Activated T-cell treated with anti-CD3 and anti-CD28 coated beads for 4 hours (primary cell): ENCODE measurements at places on chromosomes 4 and X.

- no peak for DNase-seq
Observed at GRCh38 chrX:155767876-155768769, 113.0 kb upstream of the VAMP7 start.

GRCh38 chr4:169131556-169132208, 121.6 kb upstream of the CBR4 start:
- DNase-seq: no peak

DNA sequence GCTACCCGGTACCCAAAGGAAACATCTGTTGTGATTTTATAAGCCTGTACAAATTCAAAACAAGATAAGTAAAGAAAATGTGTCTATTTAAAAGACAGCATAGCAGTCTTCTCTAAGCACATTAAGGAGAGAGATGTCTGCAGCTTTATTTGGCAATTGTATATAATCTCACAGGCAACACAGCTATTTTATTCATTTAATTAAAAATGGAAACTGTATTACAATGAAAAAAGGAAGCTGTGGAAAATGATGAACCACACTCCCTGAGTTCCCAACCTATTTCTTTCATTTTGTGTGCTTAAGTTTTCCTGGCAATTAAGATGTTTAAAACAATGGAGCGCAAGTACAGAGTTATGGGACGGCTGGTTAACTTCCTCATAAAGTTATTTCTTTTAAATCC, 78.4 kb downstream of the CBLL2 start:
- no peak for DNase-seq

- DNase-seq: no peak
Observed at GRCh38 chr4:37392521-37393255, 148.1 kb downstream of the NWD2 start.

DNA sequence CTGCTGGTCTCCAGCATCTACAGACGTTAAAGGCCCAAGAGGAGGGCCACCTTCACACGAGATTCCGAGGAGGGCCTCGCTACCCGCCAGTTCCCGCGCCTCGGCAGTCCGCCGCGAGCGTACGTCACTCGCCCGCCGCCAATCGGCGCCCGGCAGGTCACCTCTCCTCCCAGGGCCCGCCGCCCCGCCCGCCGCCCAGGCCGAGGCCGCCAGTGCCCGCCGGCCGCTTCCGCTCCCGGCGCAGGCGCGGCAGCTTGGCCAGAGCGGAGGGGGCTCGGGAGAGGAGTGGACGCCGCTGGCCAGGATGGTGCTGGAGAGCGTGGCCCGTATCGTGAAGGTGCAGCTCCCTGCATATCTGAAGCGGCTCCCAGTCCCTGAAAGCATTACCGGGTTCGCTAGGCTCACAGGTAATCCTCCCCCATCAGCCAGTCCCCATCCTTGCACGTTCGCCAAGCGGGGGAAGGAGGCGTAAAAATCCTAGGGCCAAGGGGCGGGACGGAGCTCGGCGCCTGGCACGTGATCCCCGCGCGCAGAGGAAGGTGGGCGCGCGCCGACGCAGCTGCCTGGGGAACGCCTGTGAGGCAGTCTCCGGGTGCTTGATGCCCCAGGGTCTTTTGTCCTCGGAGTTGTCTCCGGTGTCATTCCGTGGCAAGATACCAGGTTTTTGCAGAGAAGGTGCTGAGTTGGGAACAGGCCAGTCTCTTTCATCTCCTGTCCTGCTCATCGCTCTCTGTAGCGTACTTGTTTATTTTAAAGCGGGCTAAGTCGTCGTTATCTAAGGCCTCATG, at the start of gene CISD2:
TSS of gene CISD2 (plus strand) at position 212 of the 788 bp plus-strand sequence. CDS start at position 305, 93 bp downstream.
- peak; percentile 82 for DNase-seq

DNA sequence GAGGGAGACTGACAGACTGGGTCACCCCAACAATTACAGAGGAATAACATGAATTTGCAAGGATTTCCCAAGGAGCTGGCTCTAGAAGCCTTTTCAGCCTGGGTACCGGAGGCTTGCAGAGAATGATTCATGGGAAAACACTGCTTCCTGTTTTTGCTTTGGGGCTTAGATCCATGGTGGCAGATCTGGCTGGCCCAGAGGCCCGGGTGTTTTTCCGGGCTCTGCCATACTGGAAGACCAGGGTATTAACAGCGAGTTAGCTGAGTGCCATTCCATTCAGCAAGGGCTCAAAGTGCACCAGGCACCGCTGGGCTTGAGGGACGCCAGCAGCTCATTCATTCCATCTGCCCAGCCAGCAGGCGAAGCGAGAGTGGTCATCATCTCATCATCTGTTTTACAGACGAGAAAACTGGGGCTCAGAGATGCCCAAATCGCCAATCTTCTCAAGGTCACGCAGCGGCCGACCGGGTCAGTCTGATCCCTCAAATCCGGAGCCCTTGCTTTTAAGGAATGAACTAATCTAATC, 1.3 kb downstream of the WDR1 start:
- no peak for DNase-seq

DNA sequence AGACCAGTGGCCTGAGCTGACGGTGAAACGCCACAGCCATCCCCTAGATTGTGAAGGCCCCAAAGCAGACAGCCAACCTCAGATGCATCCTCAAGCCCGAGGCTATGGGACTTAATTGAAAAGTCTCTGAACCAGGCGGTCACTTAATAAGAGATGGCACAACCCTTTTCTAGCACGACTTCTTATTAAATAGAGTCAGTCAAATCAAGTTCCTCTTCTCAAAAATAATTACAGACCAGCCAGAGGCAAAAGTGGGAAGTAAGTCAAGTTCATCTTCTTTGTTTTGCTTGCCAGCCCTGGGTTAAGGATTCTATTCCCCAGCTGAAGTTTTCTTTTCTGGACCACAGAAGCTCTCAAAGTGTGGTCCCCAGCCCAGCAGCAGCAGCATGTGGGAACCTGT, 9.7 kb upstream of the SH3KBP1 start:
- no peak for DNase-seq

GRCh38 chr4:57214654-57215411, 104.6 kb upstream of the IGFBP7 start:
- no peak for DNase-seq

GRCh38 chr4:155734065-155734464, 24.8 kb upstream of the GUCY1B1 start:
- DNase-seq: no peak

- no peak for DNase-seq
Observed at GRCh38 chrX:41145920-41146608, 60.8 kb downstream of the USP9X start.

GRCh38 chr4:48090621-48091020, 43.4 kb downstream of the TXK start:
- DNase-seq: no peak

GRCh38 chr4:74255096-74255495, 53.2 kb upstream of the EPGN start:
- no peak for DNase-seq

GRCh38 chr4:48368389-48368788, 27.1 kb downstream of the SLAIN2 start:
- no peak for DNase-seq

GRCh38 chr4:19379191-19379708, 872.5 kb upstream of the SLIT2 start:
- no peak for DNase-seq

- DNase-seq: no peak
Observed at GRCh38 chr4:125313497-125313896, 1.3 kb upstream of the FAT4 start.

- no peak for DNase-seq
Observed at GRCh38 chrX:44178274-44179053, 165.0 kb downstream of the EFHC2 start.

GRCh38 chr4:22238742-22239141, 277.1 kb downstream of the ADGRA3 start:
- no peak for DNase-seq

DNA sequence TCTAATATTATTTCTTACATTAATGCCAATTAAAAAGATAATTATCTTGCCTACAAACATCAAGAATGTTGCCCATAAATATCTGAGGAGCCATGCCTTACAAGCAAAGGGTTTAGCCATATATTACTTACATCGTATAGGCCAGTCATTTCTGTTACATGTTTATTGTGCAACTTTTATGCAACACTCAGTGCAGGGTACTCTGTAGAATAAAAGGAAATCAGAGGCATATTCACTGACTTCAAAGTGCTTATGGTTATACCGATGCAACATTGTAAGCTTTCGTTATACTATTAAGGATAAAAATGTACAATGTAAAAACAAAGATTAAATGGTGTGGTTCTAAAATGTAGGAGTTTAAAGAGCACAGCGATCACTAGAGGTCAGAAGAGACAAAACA, 315.9 kb downstream of the PCDH10 start:
- no peak for DNase-seq

DNA sequence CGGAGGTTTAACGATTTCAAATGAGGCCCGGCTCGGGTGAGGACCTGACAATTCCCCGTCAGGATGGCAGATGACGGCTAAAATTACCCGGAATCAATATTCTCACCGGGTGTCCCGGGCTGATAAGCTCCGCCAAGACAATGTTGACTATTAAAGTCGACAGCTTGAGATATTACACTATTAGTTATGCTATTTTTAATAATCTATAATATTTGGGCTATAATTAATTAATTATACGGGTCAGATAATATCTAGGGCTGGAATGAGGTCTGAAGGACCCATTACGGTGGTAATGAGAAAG, 9.4 kb upstream of the NKX1-1 start:
- DNase-seq: no peak

DNA sequence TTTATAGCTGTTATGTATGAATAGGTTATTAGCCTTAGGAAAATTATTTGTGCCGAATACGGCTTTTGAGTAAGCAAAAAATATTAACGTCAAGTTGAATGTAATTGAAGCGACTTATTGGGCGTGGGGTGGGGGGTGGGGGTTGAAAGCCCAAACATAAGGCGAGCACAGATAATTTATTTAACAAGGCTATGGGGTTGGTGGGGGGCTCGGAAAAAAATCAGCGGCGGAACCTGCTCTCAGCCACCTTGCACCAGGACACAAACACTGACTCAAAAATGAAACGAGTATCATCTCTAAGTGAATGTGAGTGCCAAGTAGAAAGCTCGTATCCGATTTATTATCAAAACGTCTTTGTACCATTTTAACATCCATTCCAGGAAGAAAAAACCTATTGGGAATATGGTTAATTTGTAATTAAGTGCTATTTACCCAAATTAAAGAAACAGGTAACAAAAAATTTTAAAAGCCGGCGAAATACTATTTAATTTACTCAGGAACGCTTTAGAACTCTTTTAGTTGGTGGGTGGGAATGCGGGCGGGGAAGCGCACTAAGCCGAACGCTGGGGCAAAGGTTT, 902 bp upstream of the LARP1B start:
- no peak for DNase-seq

GRCh38 chr4:106454581-106454980, 86.0 kb upstream of the GIMD1 start:
- no peak for DNase-seq

GRCh38 chrX:139158256-139158655, 372.3 kb upstream of the F9 start:
- no peak for DNase-seq

- DNase-seq: no peak
Observed at GRCh38 chr4:110793890-110794554, 171.1 kb upstream of the PITX2 start.

- DNase-seq: no peak
Observed at GRCh38 chrX:53073115-53073586, 9.0 kb upstream of the TSPYL2 start.

GRCh38 chr4:29553846-29554245, 1166.3 kb upstream of the PCDH7 start:
- no peak for DNase-seq

- no peak for DNase-seq
Observed at GRCh38 chrX:69564665-69565064, 51.2 kb upstream of the EDA start.

- DNase-seq: no peak
Observed at GRCh38 chrX:118156254-118156952, 39.8 kb upstream of the KLHL13 start.

- no peak for DNase-seq
Observed at GRCh38 chr4:8575457-8575856, 4.7 kb upstream of the GPR78 start.

DNA sequence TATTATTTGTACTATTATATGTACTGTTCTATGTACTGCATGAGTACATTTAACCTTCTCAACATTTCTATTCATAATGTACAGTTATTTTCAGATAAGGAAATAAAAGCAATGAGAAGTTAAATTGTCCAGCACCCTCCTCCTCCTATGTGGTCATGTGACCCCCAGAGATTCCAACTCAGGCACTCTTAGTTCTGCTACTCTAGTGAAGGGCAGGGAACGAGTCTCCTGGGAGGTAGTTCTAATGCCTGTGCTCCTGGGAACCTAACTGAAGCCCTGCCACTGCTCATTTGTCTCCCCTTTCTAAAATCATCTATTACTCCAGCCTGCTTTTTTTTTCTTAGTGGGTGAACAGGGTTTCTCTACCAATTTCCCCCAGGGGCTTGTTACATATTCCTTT, 105.9 kb upstream of the GPRIN3 start:
- DNase-seq: no peak

GRCh38 chrX:38347136-38347535, 5.3 kb upstream of the OTC start:
- DNase-seq: no peak

GRCh38 chrX:35244796-35245508, 302.4 kb downstream of the FAM47B start:
- no peak for DNase-seq

DNA sequence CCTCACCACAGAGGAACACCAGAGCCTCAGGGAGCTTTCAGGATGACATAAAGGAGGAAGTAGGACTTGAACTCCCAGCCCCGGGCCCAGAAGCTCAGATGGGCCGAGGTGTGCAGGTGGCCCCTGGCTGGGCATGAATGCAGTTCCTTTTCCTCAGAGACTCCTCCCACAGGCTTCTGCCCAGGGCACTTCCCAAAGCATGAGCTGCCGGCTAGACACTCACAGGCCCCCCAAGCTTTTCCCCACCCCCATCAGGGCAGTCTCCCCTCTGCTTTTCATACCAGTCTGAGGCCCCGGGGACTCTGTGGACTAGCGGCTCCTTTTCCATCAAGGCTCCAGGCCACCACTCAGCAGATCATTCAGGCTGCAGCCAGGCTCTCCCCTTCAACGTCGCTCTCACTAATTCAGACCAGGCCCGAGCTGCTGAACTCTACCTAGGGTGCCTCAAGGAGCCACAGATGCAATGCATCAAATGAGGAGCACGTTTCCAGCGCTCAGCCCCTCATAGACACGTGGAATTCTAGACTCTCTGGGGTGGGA, 36.9 kb downstream of the HMX1 start:
- DNase-seq: no peak

DNA sequence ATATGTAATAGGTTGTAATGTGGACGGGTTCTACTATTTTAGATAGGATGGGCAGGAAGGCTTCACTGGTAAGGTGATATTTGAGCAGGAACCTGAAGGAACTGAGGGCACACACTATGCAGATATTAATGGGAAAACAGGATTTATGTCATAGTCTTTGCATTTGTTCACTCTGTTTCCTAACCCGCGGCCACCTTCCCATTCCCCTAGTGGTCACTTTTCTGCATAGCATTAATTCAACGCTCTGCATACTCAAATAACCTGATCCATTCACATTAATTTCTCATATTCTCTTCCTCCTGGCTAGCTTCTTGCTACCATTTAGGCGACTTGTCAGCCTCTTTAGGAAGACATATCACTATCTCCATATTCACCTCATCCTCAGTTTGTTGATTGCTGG, 61.5 kb downstream of the GSPT2 start:
- no peak for DNase-seq

- no peak for DNase-seq
Observed at GRCh38 chrX:27555514-27555913, 34.6 kb upstream of the DCAF8L2 start.
